Stimulated activated CD8-positive, alpha-beta memory T cell treated with anti-CD3 and anti-CD28 coated beads, Interleukin-4, amount 100 ng/mL, for 4 hours (primary cell): ENCODE measurements at places on chromosomes 3 and 15.
A peak's percentile ranks its signal among the peaks of the same experiment; 100 is the strongest.

- DNase-seq, result no peak
These were observed 79.8 kb downstream of the WNT7A start for GRCh38 chr3:13800064-13800463.

GRCh38 chr3:177294221-177294620 is 96.9 kb upstream of the TBL1XR1 start:
- no peak for DNase-seq

DNA sequence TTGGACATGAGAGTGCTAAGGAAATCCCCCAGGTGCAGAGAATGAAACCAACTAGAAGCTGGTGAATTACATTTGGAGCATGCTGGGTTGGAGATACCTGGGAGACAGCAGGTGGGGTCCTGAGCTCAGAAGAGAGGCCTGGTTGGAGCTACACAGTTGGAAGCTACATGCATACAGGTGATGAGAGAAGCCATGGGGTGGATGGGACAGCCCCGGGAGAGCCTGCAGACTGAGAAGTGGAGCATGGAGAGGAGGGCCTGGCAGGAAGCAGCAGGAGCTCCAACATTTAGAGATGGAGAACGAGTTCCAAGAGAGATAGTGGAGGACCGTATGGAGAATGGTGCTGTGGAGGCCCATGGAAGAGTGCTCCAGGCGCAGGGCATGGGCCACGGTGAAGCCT is 10.2 kb downstream of the PAQR5 start:
- DNase-seq, result no peak

GRCh38 chr15:89614164-89614563 is 38.9 kb downstream of the TICRR start:
- DNase-seq, result no peak

DNA sequence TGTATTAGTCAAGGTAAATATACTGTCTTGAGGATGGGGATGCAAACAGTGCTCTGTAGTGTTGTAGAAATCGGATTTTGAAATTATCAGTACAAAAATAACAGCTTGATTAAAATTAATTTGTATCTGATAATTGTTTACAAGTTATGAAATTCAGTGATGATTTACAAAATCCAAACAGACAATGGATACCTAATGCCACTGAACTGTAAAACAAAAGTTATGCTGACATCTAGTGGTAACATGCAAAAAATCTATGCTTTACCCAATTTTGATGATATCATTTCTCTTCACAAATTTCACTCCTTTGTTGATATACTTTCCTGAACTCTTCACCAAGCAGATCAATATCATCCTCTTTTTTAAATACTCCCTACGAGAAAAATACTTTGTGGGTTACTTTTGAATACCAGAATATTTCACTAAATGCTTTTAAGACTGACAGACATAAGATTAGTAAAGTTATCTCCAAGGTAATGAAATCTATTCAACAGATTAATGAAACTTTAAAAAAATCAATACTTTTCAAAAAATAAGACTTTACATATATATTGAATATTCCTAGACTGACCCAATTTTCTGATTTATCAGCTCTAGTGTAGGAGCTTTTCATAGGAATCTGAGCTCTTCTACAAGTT is 36.0 kb downstream of the MNS1 start:
- no peak for DNase-seq

DNA sequence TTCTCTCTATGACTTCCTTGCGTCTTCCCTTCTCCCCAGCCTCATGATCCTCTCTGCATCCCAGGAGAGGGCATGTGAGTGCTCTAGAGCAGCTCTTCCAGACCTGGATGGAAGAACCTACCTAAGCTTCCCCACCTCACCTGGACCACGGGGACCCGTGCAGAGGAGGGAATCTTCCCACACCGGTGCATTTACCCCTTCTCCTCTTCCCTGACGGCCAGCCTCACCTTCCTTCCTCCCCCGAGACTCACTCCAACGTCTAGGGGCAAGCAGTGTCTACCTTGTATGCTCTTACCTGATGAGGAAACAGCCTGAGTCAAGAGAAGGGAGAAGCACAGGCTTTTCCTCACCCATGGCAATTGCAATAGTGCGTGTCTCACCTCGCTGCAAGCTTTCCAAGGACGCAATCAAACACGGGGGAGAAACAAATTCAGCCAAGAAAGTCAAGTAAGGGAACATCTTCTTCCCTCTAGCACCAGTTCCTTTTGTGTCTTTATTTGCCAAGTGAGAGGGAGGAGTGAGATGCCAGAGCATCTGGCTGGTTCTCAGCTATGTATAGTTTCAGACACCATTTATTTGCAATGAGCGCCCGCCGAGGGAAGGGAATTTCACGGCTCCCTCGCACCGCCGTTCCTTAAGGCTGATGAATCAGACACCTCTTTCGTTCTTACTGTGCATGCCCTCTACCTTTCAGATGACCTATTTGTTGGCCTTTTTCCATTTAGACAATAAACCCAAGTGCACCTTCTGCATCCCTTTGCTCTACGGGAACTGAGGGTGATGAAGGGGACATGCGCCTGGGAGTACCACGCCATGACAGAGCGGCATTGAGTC is 1.8 kb upstream of the CCR9 start:
- DNase-seq, result no peak

GRCh38 chr3:73419179-73419803 is 205.4 kb downstream of the PDZRN3 start:
- DNase-seq, result no peak

- DNase-seq, result no peak
These were observed 216.5 kb downstream of the ISL2 start for GRCh38 chr15:76553102-76553501.

GRCh38 chr3:100900671-100901335 is 92.4 kb downstream of the ABI3BP start:
- DNase-seq, result no peak

- DNase-seq, result no peak
These were observed 263.6 kb upstream of the HES1 start for GRCh38 chr3:193872265-193872753.

GRCh38 chr15:76197703-76198455 is 113.4 kb downstream of the ETFA start:
- DNase-seq, result no peak

DNA sequence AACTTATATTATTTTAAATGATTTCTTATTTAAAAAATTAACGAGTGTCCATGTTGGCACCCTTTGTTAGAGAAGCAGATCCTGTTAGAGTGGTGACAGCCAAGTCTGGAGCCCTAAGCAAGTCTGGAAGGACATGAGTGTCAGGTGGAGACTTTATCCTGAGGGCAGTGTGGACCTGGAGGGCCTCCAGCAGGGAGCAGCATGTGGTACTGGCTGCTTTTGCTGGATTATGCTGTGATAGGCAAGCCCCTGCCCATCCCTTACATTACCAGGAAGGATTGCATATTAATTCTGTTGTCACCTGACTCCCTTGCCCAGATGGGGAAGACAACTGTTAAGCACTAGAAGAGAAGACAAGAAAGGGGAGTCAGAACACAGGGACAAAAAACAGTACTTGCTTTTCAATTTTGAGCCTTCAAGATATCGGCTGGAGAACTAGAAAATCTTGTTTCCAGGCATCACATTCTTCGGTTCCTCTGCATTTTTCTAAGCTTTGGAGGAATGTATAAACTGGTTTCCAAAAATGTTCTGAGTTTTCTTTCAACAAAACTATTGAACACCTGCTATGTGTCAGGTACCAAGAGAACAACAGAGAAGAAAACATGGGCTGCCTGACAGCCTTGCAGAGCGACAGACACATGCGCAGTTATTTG is 22.7 kb downstream of the ZNF860 start:
- DNase-seq, result no peak

GRCh38 chr15:29143909-29144635 is 125.5 kb downstream of the NSMCE3 start:
- DNase-seq, result no peak

- peak; percentile 28 for DNase-seq
These were observed 10.2 kb upstream of the KCNMB3 start for GRCh38 chr3:179260949-179261765.

GRCh38 chr15:61222010-61222409 is 7.1 kb downstream of the RORA start:
- no peak for DNase-seq

DNA sequence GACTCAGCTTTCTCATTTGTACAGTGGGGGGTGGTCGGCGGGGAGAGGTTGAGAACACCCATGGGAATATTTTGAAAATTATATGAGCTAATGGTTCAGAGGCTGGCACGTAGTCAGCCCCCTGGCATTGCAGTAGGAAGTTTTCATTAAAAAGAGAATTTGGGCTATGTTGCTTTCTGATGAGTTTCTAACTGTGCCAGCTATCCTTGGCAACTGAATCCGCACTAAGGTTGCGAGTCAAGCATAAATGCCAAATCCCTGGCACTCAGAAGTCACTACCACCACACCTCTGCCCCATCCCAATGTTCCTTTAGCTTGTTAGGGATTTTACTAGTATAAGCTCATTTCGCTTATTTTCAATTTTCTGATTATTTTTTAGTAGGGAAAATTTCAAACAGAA is 91.6 kb downstream of the DNASE1L3 start:
- DNase-seq, result no peak
